ENCODE measurements at places on chromosomes 1 and 21.

DNA sequence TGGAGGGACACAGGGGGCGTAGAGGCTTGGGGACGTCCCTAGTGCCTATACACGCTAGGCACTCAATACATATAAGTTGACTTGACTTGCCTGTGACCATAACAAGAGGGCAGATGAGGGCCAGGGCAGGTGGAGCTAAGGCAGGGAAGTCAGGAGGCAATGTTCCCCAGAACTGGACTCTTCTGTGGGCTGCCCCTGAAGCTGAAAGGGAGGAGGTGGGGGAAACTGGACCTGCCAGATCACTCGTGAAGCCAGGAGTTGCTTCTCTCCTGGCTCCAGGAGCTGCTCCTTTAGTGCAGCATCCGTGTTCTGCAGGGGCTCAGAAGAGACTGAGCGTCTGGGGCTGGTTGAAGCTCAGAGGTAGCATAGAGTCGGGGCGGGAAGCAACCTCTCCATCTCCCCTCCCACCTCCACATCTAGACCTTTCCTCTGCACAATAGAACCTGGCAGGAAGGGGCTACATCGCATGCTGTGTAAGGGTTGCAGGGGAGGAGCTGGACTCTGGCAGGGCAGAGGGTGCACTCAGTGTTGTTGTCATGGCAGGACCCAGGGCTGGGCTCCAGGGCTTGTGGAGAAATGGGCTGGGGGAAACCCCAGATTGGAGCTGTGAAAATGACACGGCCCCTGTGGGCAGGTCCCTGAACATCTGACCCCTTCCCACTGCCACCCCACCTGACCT is 2.9 kb upstream of the SEMA4A start:
- no peak for DNase-seq

DNA sequence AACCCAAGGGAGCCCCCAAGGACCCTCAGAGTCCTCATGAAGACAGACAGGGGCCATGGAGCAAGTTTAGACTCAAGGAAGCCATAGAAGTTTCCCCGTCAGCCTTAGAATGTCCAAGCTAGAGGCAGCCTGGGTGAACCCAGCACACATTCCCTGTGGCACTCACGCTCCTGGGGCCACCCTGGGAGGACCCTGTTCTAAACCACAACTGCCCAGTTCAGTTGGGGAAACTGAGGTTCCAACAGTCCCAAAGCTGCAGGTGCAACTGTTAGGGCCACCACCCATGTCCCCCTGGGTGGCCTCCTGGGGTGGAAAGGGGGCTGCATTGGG is 9.3 kb downstream of the WNT3A start:
- DNase-seq: no peak

GRCh38 chr1:53155534-53155933 is 13.1 kb upstream of the SLC1A7 start:
- no peak for DNase-seq

- DNase-seq: no peak
Measured at GRCh38 chr1:19488136-19488535, 2.8 kb upstream of the CAPZB start.

GRCh38 chr1:114901814-114902213 is 47.2 kb downstream of the SYCP1 start:
- DNase-seq: no peak

GRCh38 chr1:51948491-51948915 is 42.0 kb downstream of the RAB3B start:
- no peak for DNase-seq

DNA sequence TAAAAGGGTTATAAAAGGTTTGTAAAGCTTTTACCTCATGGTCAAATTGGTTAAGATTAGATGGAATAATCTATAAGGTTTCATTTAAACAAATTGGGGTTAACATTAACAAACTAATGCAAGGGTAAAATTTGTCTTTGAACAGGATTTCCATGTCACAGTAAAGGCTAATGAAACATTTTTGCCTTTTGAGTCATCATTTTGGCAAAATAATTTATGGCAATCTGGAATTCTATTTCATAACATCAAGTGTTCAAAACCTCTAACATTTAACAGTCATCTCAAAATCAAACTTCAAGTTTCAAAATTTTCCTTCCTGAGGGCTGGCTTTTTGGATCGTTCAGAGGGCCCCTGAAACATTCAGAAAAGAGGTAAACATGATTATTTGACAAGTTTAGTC is 6.6 kb upstream of the CD46 start:
- no peak for DNase-seq

DNA sequence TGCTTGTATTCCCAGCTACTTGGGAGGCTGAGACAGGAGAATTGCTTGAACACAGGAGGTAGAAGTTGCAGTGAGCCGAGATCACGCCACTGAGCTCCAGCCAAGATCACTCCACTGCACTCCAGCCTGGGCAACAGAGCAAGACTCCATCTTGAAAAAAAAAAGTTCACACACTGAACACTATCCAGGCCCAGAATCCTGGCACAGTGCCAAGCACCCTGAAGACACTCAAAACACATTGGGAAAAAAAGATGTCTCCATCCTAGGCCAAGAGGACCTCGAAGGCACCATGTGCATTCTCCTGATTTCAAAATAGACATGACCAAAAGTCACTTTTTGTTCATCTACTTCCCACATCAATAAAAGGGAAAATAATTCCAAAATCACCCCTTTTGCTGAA is 38.7 kb downstream of the SLC9A1 start:
- no peak for DNase-seq

DNA sequence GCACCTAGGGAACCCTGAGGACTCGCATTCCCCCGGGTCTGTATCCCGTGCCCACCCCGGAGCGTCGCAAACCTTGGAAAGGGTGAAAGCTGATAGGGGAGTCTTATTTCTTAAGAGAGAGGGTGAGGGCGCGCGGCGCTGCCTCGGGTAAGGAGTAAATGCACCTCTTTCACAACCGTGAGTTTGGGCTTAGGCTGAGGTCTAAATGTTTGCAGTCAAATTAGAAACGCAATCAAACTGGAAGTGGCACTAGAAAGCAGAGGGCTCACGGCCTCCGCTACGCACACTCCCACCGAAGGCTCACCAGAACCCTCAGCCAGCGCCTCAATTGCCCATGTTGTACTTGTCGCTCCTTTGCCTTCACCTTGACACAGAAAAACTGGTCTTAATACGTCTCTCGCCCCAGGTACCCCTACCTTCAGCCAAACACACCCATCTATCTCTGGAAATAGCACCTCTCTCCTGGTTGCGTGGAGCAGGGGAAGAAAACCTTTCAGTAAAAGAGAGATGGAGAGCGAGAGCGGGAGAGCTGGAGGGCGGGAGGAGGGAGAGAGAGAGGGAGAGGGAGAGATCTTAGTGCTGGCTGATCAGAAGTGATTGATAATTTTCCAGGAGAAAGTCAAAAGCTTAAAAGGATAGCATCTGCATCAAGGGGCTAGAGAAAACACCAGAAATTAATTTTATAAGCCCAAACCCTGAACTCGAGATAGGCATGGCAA is 1.7 kb upstream of the HLX start:
- DNase-seq: no peak

- DNase-seq: no peak
Measured at GRCh38 chr1:184555665-184556641, 169.1 kb downstream of the C1orf21 start.

- DNase-seq: no peak
Measured at GRCh38 chr1:164723296-164723798, 164.4 kb downstream of the PBX1 start.

DNA sequence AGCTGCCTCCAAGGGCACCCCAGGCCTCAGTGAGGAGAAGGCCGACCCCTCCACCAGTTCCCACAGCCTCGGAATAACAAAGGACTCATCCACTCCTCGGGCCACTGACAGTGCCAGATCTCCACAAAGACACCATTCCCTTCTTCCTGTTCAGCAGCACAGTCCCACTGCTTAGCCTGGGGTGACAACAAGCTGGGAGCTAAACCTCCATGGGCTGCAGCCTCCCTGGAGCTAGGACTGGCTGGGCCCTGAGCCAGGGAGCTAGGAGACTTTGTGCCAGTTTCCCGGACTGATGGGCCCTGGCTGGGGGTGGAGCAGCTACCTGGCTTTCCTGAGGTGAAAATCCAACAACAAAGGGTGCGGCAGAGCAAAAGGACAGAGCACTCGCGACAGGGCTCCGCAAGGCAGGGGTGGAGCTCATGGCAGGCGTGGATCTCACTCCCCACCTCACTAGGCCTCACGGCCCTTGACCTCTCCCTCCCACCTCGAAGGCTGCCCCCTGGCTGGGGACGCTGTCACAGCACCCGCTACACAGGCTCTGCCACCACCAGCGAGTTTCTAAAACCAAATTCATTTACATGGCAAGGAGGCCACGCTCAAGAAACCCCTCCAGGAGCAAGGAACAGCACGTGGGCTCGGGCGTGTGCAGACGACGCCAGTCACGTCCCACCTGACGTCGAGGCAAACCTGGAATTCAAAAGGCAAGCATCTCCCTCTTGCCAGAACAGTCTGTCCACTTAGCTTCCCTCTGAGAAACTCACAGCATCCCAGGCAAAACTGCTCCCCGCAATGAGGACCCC is 13.8 kb downstream of the SLC35E2B start:
- no peak for DNase-seq

DNA sequence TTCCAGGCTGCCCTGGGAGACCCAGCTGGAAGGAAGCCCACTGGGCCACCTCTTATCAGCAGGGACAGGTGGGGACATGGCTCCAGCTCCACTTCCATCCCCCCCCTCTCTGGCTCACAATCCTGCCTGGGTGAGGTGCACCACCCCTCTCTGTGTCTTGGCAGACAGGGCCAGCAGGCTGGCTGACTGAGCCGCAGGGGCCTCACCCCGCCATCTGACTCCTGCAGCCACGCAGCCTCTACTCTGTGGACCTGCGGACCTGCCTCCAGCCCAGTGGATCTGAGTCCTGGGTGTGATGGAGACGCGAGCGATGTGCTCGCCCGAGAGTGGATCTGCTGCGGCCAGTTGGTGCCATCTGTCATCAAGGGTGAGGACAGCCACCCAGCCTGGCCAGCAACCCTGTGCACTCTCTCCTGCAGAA is 30.1 kb downstream of the RCC2 start:
- no peak for DNase-seq

DNA sequence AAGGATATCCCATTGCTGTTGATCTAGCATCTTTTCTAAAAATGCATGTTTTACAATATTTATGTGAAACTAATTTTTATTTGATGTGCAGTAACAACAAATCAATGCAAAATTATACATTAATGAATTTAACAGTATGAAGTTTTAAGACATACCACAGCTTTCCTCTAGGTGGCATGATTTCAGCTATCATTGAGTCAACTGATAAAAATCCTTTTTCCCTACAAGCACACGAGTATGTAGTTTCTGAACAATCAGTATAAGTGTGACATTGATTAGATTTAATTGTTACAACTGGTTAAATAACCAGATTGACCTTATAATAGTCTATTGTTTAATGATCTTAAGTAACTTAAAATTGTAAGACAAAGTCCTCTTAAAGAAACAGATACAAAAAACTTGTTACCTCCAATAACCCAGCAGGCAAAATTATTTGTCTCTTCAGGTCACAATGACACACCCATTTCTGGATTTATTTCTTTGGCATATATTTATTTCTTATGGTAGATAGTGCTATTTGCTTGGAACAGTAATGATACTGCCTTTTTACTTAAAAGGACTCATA is 5.8 kb upstream of the TGFB2 start:
- no peak for DNase-seq

- no peak for DNase-seq
Measured at GRCh38 chr1:112083487-112083886, 94.0 kb upstream of the KCND3 start.

GRCh38 chr1:180921891-180922630 is 9.4 kb downstream of the KIAA1614 start:
- no peak for DNase-seq

DNA sequence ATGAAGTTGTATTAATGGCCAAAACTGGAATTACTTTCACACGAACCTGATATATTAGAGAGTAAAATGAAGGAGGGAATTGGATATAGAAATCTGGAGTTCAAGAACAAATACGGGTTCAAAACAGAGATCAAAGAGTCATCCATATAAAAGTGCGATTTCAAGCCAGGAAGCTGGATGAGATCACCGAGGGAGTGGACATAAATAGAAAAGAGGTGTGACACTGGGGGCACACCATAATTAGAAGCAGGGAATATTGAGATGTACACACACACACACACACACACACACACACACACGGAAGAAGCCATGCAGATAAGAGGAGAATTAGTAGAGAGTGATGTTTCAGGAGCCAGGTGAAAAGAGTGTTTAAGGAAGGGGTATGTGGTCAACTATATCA is 32.3 kb upstream of the PLD5 start:
- no peak for DNase-seq

DNA sequence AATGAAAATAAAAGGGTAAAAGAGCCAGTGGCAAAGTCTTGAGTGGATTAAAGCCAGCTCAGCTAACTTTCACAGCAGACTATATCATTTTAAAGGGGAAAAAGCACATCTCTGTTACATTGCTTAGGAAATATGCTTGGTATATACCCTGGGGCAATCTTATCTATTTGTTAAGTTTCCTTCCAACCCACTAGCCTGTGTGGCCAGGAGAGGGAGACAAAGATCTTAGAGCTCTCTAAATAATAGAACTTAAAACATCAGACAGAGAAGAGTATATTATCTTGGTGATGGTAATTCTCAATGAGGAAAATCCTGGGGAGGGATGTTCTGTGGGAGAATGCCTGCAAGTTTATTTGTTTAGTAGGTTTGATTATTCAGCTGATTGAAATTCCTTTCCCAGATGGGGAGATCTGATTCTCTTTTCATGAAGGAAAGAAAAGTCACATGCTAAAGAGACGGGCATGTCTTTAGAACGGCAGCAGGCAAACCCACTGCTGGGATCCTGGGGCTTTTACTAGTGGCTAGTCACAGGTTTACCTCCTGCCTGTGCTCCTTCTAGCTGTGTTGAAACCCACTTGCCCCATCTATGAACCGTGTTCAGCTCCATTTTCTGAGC is 3.6 kb downstream of the KCNE2 start:
- DNase-seq: no peak
